Astrocyte (in vitro differentiated cells and primary cell): ENCODE measurements at places on chromosomes 7 and 10. TPM values are rescaled to one million over a fixed set of nuclear protein-coding genes. Genes with fewer than 3 reads are reported as not detected.

DNA sequence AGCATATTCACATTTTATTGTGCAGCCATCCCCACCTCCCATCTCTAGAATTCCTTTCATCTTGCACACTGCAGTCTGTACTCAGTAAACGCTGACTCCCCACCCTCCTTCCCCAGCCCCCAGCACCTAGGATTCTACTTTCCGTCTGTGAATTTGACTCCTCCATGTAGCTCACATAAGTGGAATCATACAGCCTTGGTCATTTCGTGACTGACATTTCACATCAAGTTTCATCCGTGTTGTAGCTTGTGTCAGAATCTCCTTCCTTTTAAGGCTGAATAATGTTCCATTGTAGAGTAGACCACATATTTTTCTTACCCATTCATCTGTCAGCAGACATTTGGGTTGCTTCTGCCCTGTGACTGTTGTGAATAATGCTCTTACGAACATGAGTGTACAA lies 26.2 kb upstream of the TCERG1L start:
- no peak for DNase-seq

DNA sequence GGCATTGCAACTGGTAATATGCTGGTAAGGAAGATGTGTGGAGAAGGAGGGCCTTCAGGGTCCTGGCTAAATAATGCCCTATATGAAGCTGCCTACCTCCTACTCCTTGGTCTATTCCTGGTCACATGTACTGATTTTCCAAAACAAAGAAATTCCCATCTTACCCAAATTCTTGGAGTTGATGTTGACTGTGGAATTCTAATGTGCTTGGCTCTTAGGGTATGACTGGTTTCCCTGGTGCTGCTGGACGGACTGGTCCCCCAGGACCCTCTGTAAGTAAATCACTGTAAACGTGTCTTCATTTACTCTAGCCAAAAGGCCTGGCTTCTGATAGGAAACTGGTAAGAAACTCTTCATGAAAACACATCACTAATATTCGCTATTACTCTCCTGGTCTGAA lies 27.0 kb downstream of the COL1A2 start:
- DNase-seq = no peak

- peak; percentile 80 for DNase-seq
Measured at GRCh38 chr10:29120216-29120615, 168.7 kb upstream of the LYZL1 start.

GRCh38 chr7:94376281-94376680 lies 18.4 kb upstream of the COL1A2 start:
- no peak for DNase-seq

DNA sequence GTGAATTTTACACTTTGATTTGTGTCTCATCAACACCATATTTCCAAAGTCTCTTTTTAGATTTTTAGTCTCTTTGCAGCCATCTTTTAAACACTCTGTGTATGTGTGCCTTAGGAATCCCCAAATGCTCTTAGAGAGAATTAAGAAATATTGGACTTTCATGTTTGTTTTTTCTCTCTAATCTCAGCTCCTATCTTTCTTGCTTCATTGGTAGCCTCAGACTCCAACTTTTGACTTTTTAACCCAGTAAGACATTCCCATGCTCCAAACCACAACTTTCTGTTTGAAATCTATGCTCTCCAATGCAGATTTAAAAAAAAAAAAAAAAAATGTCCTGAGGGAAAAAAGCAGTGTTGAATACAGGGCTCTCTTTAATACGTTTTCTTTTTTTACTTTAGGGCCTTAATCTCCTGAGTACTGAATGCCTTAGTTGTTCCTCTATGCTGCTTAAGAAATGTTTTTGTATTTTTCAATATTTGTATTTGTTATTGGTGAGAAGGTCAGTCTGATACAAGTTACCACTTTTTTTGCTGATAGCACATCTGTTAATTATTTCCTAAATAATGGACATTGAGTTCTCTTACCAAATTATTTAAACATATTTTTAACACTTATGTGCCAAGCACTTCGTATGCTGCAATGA lies 489.9 kb downstream of the NXPH1 start:
- no peak for DNase-seq

GRCh38 chr7:124718032-124718766 lies 47.4 kb downstream of the GPR37 start:
- DNase-seq = peak; percentile 27

DNA sequence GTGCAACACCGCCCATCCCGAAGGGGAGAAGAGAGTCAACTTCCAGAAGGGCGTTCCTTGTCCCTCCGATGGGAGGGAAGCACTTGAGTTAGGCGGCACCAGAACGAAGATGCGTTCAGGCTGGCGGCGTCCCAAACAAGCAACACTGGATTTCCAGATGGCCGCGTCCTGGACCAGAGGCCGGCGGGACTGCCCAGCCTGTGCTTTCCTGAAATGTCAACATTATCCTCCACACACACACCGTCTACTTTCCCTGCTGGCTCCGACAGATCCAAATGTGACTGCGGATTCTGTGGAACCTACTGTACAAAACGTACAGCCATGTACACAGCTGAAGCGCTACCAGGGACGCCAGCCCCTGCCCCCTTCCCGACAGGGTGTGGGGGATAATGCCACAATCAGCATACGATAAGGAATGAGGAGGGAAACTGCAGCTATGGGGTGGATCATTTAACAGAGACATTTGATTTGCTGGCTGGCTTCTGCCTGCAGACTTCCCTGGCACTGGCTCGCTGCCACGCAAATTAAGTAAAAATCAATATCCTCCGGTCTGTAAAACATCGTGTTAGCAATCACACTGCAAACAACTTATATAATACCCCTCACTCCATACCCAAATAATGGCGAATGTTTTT lies 82.1 kb downstream of the ZRANB1 start:
- no peak for DNase-seq

DNA sequence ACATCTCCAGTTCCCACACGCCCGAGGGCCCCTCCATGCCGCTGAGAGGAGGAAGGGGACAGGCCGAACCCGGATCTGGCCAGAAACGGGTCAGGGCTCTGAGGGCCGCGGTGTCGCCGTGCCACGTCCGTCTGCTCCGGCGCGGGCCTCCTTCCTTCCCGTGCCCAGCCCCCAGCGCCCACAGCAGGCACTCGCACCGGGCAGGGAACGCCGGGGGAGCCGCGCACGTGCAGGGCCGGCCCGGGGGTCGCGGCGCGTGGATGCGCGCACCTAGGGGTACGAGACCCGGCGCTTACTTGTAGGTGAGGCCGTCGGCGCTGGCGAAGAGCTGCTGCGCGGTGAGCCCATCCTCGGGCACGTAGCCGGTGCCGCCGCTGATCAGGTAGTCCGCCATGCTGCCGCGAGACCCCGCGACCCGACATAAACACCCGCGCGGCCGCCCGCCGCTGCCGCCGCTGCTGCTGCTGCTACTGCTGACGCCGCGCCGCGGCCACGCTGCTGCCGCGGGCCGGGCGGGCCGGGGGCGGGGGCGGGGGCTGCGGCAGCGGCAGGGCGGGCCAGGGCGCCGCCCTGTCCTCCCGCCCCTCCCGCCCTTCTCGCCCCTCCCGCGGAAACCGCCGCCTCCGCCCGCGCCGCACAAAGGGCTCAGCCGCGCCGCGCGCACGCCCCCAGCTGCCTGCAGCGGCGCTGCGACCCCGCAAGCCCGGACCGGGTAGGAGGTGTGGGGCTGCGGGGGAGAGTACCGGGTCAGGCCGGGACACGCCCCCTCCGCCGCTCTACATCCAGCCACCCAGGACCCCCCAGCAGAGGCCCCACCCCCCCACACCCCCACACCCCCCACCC lies 4.1 kb downstream of the IMPDH1 start:
- no peak for DNase-seq

DNA sequence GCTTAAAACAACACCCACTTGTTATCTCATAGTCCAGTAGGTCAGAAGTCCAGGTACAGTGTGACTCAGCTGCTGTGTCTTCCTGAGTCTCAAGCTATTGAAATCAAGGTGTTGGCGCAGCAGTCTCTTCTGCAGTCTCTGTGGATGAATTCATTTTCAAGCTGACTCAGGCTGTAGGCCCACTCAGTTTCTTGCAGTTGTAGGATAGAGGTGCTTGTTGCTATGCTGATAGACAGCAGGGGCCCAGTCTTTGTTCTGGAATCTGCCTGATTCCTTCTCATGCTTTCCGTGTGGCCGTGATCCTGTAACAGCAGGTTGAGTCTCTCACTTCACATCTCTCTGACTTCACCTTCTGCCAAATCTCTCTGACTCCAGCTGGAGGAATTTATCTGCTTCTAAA lies 400.4 kb upstream of the POM121L12 start:
- peak; percentile 56 for DNase-seq

GRCh38 chr7:11923376-11923930 lies 91.5 kb upstream of the THSD7A start:
- DNase-seq = no peak

- DNase-seq = no peak
Measured at GRCh38 chr7:19181634-19182033, 36.4 kb upstream of the FERD3L start.

GRCh38 chr7:35846816-35847412 lies 46.1 kb downstream of the SEPTIN7 start:
- DNase-seq = no peak

DNA sequence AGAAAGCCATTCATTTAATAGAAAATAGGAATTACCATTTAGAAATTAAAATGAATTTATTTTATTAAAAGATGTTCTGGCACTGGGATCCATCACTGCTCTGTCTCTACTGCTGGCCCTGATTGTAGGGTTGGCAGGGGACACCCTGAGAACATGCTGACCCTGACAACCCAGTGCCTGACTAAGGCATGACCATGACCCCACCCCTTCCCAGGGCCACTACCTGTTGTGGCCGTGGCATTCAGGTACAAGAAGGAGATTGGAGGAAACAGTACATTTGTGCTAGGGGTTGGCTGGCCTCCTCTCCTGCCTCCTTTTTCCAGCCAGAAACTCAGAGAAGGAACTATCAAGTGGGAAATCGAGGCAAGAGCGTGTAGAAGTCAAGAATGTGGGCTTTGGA lies 197.0 kb upstream of the ZMIZ1 start:
- DNase-seq = no peak

Gene PTPRZ1
- total RNA-seq = 0.87 and 1.6 TPM in 2 replicates

Gene KCNIP2
- 1.9 and 2.5 TPM in 2 replicates for total RNA-seq

Gene NUDT1
- 10.2 and 12.0 TPM in 2 replicates for total RNA-seq

Gene CTAGE4
- 0.99 and 1.4 TPM in 2 replicates for total RNA-seq

Gene OGDHL
- 1.2 and 1.9 TPM in 2 replicates for total RNA-seq
